Epithelial cell of proximal tubule (primary cell): ENCODE measurements at places on chromosomes 3 and 15. TPM values are rescaled to one million over a fixed set of nuclear protein-coding genes. Genes with fewer than 3 reads are reported as not detected.

BSN gene
- under 0.01 and 0.46 TPM in 2 replicates for total RNA-seq

SMCO1 gene
- not detected in 2 replicates for total RNA-seq

DLL4 gene
- 0.07 and 0.69 TPM in 2 replicates for total RNA-seq

CRABP1 gene
- not detected in 2 replicates for total RNA-seq

IL17RD gene
- total RNA-seq: 13.2 and 28.2 TPM in 2 replicates

OPA1 gene
- total RNA-seq: 41.1 and 59.0 TPM in 2 replicates
